AML-193 (cell line): ENCODE measurements at places on chromosomes 5 and 9.

- DNase-seq = no peak
These were observed 541.1 kb downstream of the DNAH5 start for GRCh38 chr5:13403351-13403750.

GRCh38 chr5:99191206-99191745 lies 262.5 kb upstream of the CHD1 start:
- no peak for DNase-seq

GRCh38 chr9:6218099-6218502 lies 2.5 kb downstream of the IL33 start:
- DNase-seq = no peak

DNA sequence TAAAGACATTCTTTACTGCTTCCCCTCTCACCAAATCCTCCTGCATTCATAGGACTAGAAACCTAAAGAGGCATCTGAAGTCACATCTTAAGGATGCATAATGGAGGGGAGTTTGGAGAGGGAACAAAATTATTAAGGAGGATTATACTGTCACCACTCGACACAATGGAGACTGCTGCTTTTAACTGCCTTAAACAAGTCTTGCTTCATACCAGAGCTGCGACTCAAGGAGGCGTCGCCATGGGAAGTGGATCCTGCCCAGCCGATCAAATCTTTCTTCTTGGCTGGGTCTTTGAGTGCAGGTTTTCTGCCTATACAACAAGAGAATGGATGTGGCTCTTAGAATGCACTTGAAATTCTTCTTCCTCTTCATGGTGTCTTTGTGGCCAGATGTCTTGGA lies 66.7 kb upstream of the FOXE1 start:
- no peak for DNase-seq

DNA sequence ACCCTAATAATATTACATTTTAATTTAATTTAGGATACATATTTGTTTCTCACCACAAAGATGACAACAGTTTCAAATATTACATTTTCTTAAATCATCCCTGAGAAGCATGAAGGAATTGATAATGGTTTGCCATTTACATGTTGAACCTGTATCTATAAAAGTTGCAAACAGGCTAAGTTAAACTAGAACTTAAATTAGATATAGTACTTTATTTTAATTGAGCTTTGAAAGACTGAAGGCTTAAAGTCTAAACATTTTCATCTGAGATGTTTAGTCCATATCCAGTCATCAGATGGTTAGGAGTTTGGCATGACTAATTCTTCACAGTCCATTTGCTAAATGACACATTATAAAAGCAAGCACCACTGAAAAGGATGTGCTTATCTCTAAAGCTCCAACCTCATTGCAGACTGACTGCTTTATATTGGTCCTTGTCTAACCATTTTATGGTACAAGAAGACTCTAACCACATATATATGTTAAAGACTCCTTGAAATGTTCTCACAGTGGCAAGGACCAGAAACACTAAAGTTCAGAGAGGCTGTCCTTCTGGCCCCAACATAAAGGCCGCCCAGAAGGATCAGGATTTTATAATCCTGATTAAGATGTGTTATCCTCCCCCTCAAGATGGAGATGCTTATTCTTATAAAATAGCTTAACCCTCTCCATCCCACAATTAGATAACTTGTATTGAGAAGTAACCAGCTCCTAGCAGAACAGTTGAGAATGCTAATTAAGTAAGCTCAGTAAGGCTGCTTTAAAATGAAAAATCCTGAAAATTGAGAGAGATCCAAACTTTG lies 25.8 kb downstream of the WNT8A start:
- DNase-seq = no peak

DNA sequence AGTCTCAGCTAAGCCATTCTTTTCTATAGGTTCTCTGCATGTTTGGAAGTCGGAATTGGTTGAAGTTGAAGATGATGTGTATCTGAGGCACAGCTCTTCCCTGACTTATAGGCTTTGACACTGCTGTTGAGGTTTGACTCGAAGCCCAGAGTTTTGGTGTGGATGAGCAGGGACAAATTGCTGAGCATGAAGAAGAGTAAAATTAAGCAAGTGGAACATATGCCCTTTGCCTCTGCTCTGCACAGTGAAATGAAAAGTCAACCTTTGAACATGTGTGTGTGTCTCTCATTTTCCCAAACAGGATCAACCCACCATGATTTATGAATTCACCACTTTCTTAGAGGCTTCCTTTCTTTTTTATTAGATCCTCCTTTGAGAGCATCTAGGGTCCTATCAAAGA lies 8.5 kb downstream of the HMHB1 start:
- no peak for DNase-seq

DNA sequence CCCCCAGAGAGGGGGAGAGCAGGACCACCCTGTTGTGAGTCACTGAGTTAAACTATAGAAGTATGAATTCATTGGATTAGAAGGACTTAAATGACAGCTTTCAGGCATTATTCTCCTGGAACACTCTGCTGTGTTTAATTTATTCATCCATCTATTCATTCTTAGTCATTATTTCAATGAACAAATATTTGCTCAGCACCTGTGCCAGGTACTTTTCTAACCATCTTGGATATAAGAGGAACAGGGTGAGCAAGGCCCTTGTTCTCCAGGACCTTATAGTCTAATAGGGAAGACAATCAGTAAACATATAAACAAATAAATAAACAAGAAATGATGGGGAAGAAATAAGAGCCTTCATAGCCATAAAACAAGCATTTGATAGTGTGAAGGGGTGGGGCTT lies 483.9 kb upstream of the BRINP1 start:
- no peak for DNase-seq

- no peak for DNase-seq
These were observed 7.2 kb upstream of the DDX41 start for GRCh38 chr5:177523711-177524538.

DNA sequence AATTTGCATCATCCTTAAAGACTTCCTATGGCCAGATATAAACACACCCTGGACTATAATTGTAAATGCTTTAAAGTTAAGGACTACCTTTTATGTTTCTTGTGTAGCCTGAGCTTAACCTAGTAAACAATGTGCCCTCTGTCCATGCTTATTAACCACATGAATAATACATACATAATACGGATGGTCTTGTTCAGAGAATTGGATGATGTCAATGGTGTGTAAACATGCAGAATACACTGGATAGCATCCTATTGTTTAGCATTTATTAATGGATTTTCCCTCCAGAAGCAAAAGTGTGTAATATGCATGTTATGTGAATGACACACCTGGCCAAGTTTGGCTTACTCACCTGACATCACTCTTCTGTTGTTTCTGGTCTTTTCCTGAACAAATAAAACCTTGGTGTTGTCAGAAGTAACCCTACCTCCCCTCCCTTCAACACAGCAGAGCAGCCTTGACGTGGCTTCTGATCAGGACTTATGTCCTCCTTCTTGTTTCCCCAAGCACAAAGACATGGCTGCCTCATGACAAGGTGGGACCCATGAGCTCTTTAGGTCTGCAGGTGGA lies 517.9 kb downstream of the MTRR start:
- no peak for DNase-seq

DNA sequence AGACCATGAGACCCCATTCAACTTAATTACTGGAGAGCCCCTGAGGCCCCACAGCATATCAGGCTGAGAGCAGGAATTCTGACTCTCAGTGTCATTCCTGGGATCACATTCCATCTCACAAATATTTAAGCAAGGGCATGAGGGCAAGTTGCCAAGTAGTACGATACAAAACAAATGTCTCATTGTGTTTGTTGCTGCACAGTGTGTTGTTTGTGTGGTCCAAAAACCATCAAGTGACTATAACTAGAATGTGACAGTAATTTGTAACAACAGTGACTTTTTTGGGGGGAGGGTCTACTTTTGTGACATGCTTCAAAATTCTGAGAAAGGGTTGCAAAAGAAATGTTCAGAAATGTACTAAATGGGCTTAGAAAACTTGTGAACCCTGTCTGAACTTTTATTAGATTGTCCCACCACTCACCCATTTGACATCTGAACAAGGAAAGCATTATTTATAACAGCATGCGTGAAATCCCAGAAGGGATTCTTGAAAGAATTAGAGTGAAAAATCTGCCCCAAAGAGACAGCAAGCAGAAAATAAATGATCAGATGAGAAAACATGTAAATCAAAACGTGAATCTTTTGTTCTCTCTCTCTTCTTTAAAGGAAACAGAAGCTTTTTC lies 347.0 kb downstream of the NTRK2 start:
- DNase-seq = no peak

- no peak for DNase-seq
These were observed 2291.6 kb upstream of the WWC1 start for GRCh38 chr5:165999693-166000320.

DNA sequence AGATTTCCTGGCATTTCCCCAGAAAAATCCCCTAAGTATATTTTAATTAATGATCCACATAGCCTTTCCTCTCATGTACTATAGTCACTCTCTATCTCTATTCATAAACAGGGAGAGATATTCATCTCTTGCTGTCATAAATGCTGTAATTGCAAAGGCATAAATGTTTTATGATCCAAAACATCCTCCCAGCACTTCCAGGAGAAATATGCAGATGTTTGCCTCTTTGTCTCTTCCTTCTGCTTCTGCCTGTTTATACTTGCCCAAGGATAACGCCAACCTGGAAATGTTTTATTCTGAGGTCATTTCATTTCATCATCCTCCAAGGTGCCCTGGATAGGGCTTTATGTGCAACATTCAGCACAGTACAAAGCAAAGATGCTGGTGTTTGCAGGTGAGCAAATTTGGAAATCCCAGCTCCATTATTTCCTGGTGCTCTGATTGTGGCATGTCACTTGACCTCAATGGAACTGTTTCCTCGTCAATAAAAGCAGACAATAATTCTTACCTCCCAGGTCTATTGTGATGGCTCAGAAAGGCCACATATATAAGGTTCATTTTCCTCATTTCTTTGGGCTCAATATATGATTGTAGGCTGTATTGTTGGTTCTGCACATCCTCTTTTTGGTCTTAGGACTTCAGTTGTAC lies 6.9 kb downstream of the TNFSF15 start:
- no peak for DNase-seq

- peak; percentile 48 for DNase-seq
These were observed 232.6 kb downstream of the EPB41L4A start for GRCh38 chr5:112186401-112186990.
